Fibroblast of lung (primary cell): ENCODE measurements at places on chromosomes 7 and 10. TPM values are rescaled to one million over a fixed set of nuclear protein-coding genes. Genes with fewer than 3 reads are reported as not detected.

SUN3 gene
- total RNA-seq, result not detected in 2 replicates

HOXA13 gene
- total RNA-seq, result not detected in 2 replicates

EIF3A gene
- 112 TPM in 2 replicates for total RNA-seq

AFAP1L2 gene
- 0.17 and 0.77 TPM in 2 replicates for total RNA-seq

GPR141 gene
- under 0.01 TPM in 1 of 2 replicates, not detected in the other for total RNA-seq

GPR85 gene
- total RNA-seq, result 2.1 and 9.2 TPM in 2 replicates

DBNL gene
- 66.8 and 88.2 TPM in 2 replicates for total RNA-seq
